ENCODE measurements at places on chromosomes 7 and 10.

DNA sequence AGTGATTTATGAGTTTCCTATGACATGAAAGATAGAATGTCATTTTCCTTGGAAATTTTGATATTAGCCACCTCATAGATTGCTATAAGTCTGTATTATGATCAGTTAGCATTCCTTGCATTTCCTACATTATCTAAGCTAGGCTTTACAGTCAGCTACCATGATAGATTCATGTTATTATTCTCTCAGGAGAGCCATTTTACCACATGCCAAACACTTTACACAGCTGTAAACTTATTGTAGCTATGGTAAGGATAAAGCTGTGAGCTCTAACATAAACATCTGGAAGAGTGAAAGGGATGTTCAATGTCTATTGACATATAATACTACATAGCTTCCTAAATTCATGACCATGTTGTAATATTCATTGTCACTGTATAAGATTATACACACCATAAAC, 608.0 kb downstream of the PHTF2 start:
- DNase-seq, result no peak

GRCh38 chr10:96706331-96706853, 13.9 kb downstream of the PIK3AP1 start:
- DNase-seq, result no peak

GRCh38 chr7:25014756-25015155, 34.8 kb upstream of the OSBPL3 start:
- DNase-seq, result no peak

- no peak for DNase-seq
Measured at GRCh38 chr7:88458946-88459345, 152.3 kb upstream of the STEAP4 start.

DNA sequence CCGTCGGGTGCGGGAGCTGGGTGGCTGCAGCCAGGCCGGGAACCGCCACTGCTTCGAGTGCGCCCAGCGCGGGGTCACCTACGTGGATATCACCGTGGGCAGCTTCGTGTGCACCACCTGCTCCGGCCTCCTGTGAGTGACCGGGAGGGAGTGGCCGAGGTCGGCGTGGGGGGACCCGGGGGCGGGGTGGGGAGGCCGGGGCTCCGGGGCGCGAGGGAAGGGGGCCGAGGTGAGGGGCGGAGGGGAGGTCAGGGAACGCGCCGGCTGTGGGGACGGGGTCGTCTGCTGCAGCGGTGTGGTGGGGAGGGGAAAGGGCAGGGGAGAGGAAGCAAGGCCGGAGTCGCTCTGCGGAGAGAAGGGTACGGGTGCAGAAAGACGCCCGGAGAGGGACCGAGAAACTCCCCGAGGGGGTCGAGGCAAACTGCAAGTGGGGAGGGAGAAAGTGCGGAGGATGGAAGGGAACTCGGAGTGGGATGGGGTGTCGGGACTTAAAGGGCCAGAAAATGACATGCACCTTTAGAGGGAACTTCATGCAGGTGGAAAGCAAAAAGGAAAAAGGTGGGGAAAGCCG, 518 bp downstream of the AGFG2 start:
- no peak for DNase-seq

DNA sequence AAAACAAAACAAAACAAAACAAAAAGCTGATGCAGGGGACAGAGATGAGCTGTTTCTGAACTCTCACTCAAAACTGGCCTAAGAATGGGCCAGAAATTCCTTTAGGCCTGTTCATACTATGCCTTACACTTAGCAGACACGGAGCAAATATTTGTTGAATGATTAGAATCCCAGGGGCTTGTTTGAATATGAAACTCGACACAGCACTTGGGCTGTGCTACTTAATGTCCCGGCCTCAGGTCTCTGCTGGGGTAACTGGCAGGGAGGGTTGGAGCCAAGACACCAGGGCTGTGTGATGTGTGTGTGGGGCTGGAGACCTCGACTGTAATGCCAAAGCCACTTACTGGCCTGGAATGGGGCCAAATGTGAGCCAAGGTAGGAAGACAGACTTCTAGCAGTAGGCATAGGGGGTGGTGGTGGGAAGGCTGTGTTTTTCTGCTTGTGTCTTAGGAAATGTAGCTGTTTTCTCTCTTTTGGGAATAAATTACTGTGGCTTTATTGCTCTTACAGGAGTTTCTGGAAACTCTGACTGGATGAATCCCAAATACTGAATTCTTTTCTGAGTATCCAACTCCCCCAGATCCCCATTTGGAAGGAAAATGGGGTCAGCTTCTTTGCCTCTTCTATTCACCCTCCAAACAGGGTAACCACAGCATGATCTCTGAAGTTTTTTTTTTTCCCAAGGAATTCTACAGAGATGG, 66.7 kb downstream of the EMX2 start:
- DNase-seq, result no peak

DNA sequence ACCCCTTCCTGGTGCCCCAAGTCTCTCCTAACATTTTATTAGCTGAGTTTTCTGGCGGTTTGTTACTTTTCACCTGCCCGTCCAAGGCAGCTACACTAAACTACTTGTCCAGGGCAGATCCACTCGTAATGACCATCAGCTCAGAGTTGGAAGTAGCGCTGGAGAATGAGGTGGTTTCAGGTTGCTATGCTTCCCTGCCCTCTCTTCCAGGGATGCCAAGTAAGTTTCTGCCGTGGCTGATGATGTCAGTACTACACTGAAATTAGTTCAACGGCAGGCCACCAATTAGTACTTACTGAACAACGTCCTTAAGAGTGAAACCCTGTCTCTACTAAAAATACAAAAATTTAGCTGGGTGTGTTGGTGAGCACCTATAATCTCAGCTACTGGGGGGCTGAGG, 55.2 kb downstream of the DIP2C start:
- no peak for DNase-seq

GRCh38 chr7:28481091-28481926, 69.0 kb downstream of the CREB5 start:
- DNase-seq, result no peak

DNA sequence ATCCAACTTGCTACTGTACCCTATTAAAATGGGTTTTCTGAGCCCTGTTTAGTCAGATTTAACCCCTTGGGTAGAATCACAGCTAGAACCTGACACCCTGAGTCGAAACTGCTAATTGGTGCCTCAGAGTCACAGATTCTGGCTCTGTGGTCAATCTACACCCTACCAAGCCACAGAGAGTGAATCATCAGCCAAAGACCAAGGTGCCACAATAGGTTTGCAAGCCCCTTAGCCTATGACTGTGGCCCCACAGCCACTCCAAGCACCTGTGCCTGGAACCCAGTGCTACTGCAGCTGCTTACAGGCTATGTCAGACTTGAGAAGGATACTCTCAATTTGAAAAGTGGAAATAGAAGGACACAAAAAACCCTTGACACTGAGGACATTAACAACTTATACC, 202.8 kb upstream of the KCND2 start:
- no peak for DNase-seq

All from stimulated activated CD4-positive, alpha-beta T cell treated with anti-CD3 and anti-CD28 coated beads, Interleukin-1b, Interleukin-23, amount 100 ng/mL, for 1 hour (primary cell).